Right hindlimb (tissue), 1 donor: ENCODE measurements at places on chromosomes 11 and 22.

DNA sequence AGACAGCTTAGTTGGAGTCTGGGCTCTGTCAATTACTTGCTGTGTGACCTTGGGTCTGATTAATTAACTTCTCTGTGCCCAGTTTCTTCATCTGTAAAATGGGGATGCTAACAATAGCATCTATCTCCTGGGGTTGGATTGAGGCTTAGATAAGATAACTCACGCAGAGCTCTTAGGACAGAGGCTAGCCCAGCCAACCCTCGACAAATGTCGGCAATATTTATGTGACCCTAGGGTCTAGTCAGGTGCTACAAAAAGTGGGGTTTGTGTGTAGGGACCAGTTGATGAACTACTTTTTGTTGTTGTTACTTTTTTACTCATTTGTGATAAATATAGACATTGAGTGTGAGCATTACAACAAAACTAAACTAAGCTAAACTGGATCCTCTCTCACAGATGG is 22.4 kb downstream of the SYT13 start:
- no peak for DNase-seq

- DNase-seq: no peak
These were observed 84.9 kb downstream of the CTTN start for GRCh38 chr11:70483077-70483861.

- no peak for DNase-seq
These were observed 830.0 kb downstream of the NTM start for GRCh38 chr11:132200353-132200936.

DNA sequence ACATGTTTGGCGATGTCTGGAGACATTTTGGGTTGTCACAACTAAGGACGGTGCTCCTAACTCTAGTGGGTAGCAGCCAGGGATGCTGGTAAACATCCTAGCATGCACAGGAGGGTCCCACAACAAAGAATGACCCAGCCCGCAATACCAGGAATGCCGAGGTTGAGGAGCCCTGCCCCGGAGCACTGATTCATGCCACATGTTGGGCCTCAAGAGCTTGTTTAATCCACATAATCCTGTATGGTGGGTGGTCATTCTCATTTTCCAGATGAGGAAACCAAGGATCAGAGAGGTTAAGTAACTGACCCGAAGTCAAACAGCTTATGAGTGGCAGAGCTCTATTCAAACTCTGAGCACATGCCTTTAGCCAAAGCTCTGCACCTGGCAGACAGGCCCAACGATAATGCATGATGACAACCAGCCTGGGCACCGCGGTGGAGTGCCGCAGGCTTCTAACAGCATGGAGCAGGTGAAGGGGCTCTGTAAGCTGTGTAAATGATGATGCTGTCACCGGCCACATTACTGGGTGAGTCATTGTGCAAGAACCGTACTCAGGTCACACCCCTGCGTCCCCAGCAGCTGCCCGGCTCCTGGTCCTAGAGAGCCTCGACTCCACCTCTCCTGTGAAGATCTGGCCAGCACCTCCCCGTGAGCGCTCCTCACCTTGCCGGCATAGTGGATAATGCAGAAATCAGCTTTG is 58.6 kb downstream of the APOL1 start:
- no peak for DNase-seq

DNA sequence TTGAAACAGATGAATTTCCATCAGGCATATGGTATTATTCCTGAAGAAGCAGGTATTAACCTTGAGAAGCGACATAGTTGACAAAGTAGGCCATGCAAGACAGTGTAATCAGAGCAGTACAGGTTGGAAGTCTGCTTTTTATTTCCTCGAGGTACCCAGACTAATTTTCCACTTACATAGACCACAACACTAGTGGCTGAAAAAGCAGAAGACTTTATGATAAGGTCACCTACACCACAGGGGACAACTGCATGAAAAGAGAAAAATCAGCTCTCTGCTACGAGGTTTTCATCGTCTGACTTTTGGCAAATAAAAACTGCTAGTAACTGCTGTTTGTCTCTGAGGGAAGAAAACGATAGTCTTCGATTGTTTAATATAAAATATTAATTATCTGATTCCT is 77.5 kb downstream of the CNTN5 start:
- DNase-seq: no peak

- DNase-seq: no peak
These were observed 63.8 kb downstream of the IMMP1L start for GRCh38 chr11:31445621-31446020.

GRCh38 chr11:94303966-94304958 is at the start of gene IZUMO1R:
IZUMO1R (plus strand) TSS chr11:94304580; CDS start chr11:94305637, 1,057 bp downstream.
- peak; percentile 73 for DNase-seq

DNA sequence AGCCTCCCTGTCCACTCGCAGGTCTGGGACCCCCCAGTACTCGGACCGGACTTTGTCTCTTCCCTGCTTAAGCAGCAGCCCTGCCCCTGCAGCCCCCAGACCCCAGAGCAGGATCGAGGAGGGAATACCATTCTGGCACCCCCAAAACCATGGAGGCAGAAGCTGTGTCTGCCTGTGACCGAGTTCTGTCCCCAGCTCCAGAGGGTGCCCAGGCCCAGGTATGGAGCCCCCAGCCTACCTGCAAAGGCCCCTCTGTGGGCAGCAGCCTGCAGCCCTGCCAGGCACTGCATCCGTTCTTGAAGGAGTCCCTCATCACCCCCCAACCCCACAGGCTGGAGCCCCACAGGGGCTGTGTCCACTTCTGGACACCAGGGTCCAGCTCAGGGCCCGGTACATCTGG is 163.8 kb downstream of the BRD1 start:
- no peak for DNase-seq

- no peak for DNase-seq
These were observed 59.0 kb downstream of the SYN3 start for GRCh38 chr22:32999039-32999815.

DNA sequence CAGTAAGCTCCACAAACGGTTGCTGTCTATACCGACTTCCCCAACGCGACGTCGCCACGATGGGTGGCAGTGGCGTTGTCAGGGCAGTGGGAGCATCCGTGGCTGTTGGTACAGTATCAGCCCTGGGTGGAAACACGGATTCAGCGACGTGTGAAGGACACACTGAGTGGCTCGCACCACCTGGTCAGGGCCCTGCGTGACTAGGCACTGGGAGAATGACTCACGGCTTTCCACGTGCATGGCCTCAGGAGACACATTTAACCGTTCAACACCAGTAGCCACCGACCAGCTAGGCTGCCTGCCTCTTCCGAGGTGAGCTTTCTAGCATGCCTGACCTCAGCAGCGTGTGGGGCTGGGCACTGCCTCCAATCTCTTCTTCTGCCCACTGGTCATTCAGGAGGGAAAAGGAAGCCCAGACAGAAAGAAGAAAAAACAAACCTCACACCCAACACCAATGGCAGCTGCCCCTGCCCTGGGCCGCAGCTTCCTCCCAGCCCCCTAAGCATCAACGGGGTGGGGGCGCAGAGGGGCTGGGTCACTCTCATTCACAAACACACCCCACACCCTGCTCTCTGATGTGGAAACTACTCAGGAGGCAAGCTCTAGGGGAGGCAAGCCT is 59.0 kb downstream of the MYH9 start:
- DNase-seq: peak; percentile 55

DNA sequence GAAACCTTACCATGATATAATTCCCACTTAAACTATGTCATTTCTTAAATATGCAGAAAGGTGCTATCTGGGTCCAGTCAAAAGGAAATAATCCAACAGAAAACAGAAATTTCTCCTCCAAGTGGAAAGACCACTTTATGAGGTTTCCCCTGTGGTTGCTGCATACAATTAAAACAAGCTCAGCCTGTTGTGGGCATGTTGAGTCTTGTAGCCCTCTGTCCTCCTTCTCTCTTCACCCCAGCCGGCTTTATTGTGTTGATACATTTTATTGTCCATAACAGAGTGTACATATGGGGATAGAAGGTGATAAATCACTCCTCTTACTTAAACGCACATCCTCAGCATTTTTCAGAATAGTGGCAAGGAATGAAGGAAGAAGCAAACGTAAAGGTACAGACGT is 126.0 kb upstream of the MTNR1B start:
- DNase-seq: no peak

- no peak for DNase-seq
These were observed 420.9 kb downstream of the TENM4 start for GRCh38 chr11:79019975-79020374.

DNA sequence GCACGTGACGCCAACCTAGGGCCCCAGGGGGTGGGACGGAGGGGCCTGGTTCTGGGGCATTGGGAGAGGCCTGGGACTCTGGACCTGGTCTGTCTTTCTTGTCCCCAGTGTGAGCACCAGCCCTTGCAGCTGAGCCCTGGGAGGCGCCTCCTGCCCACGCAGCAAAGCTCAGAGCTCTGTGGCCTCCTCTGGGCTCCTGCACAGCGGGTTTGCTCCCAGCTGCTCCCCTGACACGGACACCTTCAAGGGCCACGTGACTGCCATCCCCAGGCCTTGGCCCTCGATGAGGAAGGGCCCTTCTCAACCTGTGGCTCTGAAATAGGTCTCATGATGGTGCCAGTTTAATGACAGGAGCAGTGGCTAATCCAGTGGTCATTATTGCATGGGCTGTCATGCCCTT is 31.5 kb upstream of the CCDC188 start:
- DNase-seq: no peak

DNA sequence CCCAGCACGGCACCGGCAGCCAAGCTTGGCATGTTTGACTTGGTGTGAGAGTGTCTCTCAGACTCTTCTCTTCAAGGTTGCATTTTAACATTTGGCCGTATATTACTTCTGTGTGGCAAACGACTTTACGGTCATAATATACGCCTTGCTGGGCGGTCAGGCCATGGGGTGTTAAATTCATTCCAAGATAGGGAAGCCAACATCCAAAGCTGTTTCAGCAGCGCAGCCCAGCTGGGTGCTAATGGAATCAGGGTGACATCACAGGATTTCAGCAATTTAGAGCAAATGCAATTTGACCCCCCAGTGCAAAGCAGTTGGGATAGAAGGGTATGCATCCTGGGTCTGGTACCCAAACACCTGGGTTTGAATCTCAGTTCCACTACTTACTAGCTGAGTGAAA is 16.7 kb upstream of the MYH9 start:
- DNase-seq: no peak

DNA sequence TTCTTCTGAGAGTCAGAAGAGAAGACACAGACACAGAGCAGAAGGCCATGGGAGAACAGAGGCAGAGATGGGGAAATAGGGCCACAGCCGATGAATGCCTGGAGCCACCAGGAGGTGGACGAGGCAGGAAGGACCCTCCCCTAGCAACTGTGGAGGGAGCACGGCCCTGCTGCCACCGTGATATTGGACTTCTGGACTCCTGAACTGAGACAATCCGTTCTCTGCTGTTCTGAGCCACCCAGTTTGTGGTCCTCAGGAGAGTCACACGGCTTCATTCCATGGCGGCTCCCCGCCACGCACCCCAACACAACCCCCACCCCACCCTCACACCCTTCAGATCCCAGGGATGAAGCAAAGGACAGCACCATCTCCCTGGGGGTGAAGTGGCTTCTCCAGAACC is 338.1 kb downstream of the CTTN start:
- DNase-seq: no peak

DNA sequence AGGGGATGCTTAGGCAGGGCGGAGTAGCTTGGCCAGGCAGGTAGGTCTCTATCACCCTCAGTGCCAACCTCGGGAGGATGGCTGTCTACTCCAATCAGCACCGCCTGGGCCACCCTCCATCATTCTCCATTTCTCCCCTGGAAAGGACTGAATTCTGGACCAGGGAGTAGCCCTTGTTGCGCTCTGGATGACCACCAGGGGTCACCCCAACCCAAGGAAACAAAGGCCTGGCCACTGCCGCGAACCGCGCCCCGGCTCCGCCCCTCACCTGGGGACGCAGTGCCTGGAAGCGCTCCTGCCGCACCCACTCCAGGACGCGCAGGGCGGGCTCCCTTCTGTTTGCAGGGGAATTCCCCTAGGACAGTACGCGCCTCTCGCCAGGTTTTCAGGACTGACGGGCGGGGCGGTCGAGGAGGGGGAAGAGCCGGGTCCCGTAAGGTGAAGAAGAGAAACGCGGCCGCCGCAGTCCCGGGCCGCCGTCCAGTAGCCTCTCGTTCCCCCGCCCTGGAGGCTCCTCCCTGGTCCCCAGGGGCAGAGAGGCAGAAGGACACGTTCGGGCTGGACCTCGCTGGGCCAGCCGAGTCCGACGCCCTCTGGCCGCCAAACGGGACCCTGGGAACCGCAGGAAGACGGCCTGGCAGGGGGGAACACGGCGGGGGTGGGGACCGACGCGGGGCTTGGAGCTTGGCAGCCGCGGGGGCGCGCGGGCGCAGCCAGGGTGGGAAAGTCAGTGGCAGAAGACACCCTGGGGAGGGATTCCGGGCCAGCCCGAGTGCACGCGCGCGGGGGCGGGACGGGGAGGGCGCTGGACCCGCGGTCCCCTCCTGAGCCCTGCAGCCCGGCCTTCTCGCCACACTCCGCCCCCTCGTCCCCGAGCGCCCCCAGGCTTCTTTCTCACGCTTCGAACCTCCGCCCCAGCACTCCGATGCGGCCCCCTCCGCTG is 7.1 kb downstream of the SCN4B start:
- DNase-seq: peak; percentile 87

DNA sequence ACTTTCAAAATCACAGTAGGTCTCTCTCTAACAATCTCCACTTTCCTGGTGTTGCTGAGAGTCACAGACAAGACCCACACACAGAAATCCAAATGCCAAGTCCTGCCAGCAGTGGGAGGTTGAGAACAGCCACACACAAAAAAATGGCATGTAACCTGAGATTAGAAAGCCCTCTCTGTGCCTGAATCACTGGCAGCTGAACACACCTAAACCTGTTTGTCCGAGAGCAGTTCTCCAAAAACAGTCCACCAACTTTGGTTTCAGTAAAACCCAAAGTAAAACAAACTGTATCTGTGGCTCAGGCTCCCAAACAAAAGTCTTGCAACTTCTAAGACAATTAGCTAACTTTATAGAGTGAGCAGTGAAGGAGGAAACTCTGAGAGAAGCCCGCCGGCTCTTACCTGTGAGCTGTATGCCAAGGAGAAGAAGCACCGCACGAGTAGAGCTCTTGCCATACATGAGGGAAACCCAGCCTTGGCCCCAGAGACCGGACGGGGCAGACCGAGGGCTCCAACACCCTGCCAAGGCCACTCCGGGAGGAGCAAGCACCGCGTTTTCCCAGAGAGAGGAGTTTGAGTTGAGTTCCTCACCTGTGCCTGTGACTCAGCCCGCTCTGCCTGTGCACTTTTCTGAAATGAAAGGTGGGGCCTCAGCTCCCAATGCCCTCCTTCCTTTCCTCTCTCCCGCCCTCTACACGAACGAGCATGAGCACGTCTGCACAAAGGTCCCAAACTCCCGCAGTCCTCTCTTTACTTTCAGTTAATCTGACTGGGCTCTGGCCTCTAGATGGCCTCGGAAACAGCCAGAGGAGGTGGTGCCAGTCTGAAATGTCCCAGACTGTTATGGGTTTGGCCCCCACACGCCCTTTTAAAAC is at the start of gene MPZL2:
Gene MPZL2, minus strand, starts transcription at position 603 of the 874 bp plus-strand sequence. Its CDS starts 144 bp downstream, at position 459.
- peak; percentile 25 for DNase-seq

DNA sequence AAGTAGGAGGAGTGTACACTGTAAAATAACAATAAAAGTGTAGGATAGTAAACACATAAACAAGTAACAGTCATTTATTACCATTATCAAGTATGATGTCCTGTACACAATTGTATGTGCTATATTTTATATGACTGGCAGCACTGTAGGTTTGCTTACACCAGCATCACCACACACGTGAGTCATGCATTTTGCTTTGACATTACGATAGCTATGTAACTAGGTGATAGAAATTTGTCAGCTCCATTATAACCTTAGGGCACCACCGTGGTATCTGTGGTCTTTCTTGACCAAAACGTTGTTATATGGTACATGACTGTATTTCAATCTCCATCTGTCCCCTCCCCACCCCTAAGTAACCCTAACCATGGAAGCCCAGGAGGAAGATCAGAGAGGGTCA is 1.1 kb downstream of the DNAL4 start:
- DNase-seq: no peak

GRCh38 chr11:112834277-112834755 is 126.9 kb upstream of the NCAM1 start:
- peak; percentile 51 for DNase-seq
